ENCODE measurements at places on chromosomes 4 and X.
A peak's percentile ranks its signal among the peaks of the same experiment; 100 is the strongest.

- DNase-seq = peak; percentile 23
Measured at GRCh38 chrX:108270739-108271396, 167.4 kb downstream of the COL4A6 start.

DNA sequence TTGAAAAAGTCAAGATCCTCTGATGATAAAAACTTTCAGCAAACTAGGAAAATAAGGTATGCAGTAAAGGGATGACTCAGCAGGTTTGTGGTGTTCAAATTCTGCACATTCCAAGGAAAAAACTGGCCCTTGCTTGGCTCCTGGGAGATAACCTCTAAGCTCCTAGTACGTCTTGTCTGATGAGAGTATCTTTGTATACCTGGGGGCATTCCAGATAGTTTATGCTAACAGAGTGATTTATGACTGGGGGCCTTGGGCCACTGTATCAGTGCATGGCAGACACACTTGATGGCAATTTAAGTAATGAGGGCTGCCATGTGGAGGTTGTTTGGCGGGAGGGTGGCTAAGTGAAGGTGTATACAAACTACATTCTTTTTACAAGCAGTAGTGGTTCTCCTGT, 56.9 kb downstream of the NSG1 start:
- peak; percentile 53 for DNase-seq

DNA sequence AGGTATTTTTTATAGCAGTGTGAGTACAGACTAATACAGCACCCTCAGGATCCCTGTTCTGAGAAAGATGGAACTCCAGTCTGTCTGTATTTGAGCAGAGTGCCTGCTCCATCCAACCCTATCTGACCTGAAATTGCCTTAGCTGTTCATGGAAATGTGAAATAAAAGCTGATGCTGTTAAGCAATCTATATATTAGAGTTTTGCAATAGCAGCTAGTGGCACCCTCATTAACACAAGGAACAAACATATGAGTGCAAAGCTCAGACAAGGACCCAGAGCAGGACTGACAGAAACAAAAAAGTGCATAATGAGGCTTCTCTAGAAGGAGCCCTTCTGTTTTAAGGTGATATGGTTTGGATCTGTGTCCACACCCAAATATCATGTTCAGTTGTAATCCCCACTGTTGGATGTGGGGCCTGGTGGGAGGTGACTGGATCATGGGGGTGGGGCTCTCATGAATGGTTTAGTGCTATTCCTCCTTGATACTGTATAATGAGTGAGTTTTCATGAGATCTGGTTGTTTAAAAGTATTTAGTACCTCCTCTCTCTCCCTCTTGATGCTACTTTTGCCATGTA, 272.9 kb upstream of the KLF3 start:
- no peak for DNase-seq

GRCh38 chrX:43975796-43976195, 2.6 kb upstream of the NDP start:
- no peak for DNase-seq

GRCh38 chr4:29900336-29900735, 819.8 kb upstream of the PCDH7 start:
- no peak for DNase-seq

Measured in fibroblast of skin of left quadriceps (primary cell).